ENCODE measurements at places on chromosomes 16 and 17.

DNA sequence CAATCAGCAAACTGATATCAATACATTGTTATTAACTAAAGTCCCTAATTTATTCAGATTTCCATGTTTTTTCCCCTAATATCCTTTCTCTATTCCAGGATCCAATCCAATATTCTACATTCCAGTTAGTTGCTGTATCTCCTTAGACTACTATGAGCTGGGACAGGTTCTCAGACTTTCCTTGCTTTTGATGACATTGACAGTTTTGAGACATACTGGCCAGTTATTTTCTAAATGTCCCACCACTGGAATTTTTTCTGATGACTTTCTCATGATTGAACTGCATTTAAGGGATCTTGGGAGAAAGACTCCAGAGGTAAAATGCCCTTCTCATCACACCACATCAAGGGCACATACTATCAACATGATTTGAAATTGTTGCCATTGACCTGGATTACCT is 177.1 kb upstream of the MAF start:
- no peak for DNase-seq

DNA sequence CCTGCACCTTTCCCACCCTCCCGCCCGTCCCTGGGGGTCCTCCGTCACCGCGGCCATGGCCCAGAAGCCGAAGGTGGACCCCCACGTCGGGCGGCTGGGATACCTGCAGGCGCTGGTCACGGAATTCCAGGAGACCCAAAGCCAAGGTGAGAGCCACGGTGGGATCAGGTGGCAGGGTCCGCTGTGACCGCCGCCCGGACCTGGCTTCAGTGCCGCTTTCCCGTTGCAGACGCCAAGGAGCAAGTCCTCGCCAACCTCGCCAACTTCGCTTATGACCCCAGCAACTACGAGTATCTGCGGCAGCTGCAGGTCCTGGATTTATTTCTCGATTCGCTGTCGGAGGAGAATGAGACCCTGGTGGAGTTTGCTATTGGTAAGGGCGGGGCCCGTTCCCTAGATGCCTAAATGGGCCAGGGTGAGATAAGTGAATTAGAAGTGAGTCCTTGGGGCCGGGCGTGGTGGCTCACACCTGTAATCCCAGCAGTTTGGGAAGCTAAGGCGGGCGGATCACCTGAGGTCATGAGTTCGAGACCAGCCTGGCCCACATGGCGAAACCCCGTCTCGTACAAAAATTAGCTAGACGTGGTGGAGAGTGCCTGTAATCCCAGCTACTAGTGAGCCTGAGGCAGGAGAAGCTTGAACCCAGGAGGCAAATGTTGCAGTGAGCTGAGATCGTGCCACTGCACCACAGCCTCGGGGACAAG is 617 bp downstream of the ARMC7 start:
- DNase-seq = no peak

DNA sequence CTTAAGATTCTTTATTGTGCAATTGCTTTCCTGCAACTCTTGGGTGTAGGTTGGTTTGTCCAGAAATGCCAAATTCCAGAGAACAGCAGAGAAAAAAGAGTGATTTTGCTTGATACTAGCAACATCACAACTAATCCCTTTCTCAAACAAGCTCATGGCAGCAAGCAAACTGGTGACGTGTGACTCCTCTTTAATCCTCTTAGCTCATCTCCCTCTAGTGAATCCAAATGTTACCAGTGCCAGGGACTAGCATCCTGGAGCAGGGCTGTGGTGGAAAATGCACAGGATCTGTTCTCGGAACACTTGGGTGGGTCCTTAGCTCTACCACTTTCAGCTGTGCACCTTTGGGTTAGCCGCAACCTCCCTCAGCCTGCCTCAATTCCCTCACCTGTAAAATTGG is 204.0 kb upstream of the CCL2 start:
- DNase-seq = no peak

DNA sequence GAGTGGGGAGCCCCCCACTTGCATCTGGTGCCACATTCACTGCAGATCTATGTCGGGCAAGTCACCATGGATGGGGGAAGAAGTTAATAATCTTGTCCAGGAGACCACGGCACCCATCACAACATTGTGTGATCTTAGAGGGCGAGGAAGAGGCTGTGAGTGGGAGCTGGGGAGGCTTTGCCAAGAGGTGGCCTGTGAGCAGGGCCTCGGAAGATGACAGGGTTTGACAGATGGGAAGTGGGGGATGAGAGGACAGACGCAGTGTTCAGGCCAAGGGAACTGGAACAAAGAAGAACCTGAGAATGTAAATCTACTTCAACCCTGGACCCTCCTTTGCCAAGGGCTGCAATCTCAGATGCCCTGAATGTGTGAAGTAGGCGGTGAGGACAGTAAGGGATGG is 12.4 kb downstream of the ACE start:
- DNase-seq = no peak

DNA sequence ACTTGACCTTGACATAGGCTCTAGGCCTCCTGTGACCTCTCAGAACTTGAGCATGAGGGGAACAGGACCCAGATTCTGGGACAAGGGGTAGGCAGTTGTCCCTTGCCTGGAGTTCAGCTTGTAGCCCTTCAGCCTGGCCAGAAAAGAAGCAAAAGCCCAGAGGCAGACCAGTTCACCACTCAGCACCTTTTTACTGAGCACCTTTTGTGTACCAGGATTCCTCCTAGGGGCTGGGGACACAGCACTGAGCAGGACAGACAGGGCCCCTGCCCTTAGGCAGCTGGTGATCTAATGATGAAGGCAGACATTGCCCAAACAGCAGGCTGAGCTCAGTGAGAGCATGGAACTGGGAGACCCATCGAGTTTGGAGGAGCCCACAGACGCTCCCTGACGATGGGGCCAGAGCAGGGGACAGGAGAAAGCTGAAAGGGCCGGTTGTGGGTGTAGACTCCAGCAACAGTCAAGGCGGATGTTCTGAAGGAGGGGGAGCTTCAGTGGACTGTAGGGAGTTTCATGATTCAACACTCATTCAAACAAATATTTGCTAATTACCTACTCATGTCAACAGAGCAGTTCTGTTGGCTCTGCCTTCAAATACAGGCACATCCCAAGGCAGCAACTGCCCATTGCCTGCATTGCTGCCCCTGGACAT is 32.0 kb downstream of the SBK1 start:
- no peak for DNase-seq

DNA sequence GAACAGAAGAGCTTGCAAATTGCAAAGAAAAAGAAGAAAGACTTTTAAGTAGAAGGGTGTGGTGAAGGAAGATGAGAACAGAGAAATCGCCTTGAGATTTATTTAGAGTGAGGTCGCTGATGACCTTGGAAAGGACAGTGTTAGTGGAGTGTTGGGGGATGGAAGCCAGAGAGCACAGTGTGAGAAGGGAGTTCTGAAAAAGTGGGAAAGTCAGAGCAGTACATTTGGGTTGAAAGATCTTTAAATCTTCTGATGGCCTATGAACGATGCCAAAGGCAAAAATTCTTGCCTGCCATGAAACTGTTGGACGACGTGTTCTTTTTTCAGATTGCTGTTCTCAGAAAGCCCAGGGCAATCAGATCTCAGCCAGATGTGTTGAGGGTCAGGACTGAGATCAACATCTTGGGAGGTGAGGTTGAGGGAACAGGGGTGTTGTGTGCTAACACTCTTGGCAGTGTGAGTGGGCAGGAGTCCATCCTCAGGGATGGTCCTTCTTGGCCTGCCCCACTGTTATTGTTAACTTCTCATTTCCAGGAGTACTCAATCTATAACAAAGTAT is 330.1 kb downstream of the MAP2K6 start:
- DNase-seq = no peak

DNA sequence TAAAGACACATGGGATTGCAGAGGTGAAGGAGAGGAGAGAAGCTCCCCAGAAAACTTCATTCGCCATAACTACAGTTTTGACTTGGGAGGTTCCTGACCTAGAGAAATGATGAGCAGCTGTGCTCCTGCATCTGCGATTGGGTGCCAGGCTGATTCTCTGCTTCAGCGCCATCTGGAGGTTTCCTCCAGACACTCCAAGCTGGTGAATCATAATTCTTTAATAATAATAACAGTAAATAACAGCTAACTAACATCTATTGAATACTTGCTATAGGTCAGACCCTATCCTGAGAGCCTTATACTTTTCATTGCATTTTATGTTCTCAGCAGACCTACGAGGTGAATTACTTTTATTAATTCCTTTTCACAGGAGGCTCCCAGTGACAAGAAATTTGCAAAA is 575.8 kb downstream of the TOX3 start:
- peak; percentile 16 for DNase-seq

- no peak for DNase-seq
Observed at GRCh38 chr16:58614860-58615259, 14.8 kb downstream of the CNOT1 start.

DNA sequence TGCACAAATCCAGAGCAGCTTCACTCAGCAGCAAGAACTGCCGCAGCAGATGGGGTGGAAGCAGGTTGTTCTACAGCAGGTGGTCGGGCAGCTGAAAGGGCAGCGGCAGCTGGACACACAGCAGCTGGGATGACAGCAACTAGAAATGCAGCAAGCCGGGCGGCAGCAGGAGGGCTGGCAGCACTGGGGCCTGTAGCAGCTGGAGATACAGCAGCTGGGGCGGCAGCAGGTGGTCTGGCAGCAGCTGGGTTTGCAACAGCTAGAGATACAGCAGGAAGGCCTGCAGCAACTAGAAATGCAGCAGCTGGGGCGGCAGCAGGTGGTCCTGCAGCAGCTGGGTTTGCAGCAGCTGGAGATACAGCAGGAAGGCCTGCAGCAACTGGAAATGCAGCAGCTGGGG is 460 bp downstream of the KRTAP4-3 start:
- DNase-seq = no peak

GRCh38 chr17:27367121-27367981 is 73.4 kb downstream of the WSB1 start:
- DNase-seq = no peak

- no peak for DNase-seq
Observed at GRCh38 chr17:82375359-82376041, 3.9 kb downstream of the UTS2R start.

DNA sequence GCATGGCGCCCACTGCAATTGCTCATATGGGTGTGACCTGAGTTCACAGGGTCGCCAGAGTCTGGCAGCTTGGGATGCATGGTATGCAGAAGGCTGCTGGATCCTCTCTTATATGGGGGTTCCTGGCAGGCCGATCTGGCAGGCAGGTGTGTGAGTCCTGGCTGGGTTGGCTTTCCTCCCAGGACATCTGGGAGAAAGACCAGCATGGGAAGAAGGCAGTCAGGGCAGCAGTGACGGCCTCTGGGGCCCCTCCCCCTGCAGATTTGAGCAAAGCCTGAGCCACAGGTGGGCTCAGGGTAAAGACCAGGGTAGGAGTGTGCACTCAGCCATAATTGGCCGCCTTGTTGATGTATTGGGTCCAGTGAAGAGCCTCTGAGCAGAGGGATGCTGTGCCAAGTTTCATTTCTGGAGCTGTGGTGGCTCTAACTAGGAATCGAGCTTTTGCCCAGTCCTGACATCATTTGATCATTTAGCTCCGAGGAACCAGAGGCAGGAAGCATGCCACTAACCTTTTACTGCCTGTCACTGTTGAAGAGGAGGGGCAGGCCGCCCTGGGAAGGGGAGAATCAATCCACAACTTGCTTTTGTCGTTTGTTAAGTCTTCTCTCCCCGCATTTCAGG is 174.3 kb downstream of the CCDC182 start:
- DNase-seq = no peak

GRCh38 chr17:1557355-1558095 is 5.1 kb downstream of the PITPNA start:
- no peak for DNase-seq

- no peak for DNase-seq
Observed at GRCh38 chr17:5164436-5164835, 27.2 kb downstream of the ZNF594 start.

Measured in NT2/D1 (cell line).